Fibroblast of lung (primary cell): ENCODE measurements at places on chromosomes 16 and 17.

- DNase-seq, result peak; percentile 25
- no peaks in the 10 kb centered on the region for H3K27me3 ChIP-seq
- peak overlapping the region; percentile 86 for H3K4me3 ChIP-seq
Measured at GRCh38 chr16:74999219-74999608, 390 bp downstream of the ZNRF1 start.

DNA sequence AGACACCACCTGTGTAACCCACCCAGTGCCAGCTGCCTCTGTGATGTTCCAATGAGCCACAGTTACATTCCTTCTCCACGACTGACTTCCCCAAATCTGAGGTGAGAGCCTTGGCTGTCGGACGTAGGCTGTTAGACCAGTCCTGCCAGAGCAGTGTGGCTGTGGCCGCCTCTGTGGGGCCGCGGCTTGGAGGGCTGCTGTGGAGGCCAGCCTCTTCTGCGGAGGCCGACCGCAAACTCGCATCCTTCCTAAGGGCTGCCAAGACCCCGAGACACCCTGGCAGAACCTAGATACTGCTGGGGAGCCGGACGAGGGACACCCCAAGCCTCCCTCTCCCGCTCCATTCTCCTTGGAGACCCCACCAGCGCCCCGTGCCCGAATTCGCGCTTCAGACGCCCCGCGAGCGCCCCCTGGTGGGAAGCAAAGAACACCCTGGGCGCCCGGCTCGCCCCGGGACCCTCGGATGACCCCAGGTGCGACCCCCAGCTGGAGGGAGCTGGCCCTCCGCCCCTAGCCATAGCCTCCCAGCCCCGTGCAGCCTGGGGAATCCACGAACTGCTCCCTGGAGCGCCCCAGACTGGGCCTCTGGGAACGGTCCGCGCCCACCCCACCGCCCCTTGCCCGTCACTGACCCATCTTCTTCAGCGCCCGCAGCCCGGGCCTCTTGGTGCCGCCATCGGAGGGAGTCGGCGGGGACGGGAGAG lies 547 bp downstream of the PLCD3 start:
- no peak for DNase-seq
- peak overlapping the region; percentile 80 for H3K4me3 ChIP-seq
- peaks cover 23% of the 10 kb centered on the region for H3K4me1 ChIP-seq
- peak overlapping the region; percentile 67 for H3K27ac ChIP-seq
- H3K27me3 ChIP-seq, result no peaks in the 10 kb centered on the region

DNA sequence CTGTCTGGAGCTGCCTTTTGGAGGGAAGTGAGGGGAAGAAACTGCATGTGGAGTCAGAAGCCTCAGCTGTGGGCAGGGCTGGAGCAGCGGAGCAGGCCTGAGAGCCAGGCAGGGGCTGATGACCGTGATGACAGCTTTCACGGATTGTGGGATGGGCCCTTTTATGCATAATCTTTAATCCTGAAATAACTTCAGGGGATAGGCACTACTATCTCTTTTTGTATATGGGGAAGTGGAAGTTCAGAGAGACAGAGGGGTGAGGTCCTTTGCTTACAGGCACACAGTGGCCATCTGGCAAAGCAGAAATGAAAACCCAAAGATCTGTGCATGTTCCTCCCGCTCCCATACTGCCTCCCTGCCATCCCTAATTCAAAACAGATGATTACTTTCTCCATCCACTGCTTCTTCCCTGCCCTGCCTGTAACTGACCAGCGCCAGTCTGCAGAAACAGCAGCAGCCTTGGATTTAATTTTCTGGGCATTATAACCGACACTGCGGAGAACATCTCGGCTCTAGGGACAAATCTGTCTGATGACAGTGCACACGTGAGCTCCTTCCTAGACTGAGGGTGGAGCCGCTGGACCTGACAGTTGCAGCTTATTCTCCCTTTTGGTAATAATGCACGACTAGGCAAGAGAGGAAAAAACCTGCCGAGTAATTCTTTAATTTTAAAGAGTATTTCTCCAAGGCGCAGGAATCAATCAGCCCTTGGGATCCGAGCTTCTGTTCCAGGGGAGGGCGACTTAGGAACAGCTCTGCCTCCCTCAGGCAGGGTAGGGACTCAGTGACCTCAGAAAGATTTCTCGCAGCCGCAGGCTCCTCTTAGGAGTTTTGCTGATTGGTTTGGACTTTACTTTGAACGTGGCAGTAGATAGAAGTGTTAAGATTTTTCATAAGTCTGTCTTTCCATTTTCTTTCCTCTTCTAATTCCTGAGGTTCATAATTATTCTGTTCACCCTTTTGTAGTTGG lies 95.4 kb downstream of the UTP18 start:
- H3K4me3 ChIP-seq, result no peak overlapping the region
- H3K27me3 ChIP-seq, result no peaks in the 10 kb centered on the region
- no peaks in the 10 kb centered on the region for H3K4me1 ChIP-seq
- H3K27ac ChIP-seq, result no peak overlapping the region

- peak; percentile 45 for DNase-seq
- peaks cover 2% of the 10 kb centered on the region for H3K4me1 ChIP-seq
- H3K27ac ChIP-seq, result no peak overlapping the region
- no peaks in the 10 kb centered on the region for H3K36me3 ChIP-seq
- H3K27me3 ChIP-seq, result no peaks in the 10 kb centered on the region
Measured at GRCh38 chr16:19517424-19518089, 4.3 kb downstream of the GDE1 start.

DNA sequence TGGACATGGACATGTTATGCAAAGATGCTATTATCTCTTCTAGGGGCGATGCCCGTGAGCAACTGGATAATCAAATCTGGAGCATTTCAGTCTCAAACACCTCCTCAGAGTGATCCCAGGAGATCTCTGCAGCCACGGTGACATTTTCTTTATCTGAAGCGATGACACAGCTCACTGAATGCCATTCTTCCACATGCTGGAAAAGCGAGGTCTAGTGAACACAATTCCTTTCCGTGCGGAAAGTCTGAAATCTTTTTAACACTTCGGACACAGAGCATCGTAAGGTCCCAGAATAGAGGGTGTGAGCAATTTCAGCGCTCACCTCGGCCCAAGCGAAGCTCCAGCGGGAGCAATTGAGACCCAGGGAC lies 531 bp upstream of the HASPIN start:
- DNase-seq, result no peak
- H3K4me3 ChIP-seq, result peak overlapping the region; percentile 97
- H3K27me3 ChIP-seq, result no peaks in the 10 kb centered on the region

DNA sequence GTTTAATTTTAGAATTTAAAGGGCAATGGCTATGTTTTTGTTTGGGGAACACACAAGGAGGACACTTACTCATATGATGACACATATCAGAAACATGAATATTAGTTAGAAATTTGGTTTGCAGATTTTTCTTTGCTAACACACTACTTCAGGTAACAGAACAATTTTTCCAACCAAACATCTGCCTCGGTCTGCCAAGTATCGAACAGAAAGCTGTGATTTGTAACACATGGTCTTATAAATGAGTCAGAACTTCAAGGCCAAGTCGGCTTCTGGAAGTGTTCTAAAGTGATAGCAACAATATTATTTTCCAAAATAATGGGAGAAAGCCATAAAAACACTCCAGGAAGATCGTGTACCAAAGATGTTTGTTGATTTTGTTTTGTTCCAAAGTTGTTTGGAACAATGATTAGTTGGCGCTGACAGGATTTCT lies 75.9 kb upstream of the PMFBP1 start:
- no peak overlapping the region for H3K4me3 ChIP-seq
- H3K27me3 ChIP-seq, result no peaks in the 10 kb centered on the region
- no peak overlapping the region for H3K27ac ChIP-seq
- peaks cover 6% of the 10 kb centered on the region for H3K4me1 ChIP-seq

- no peak overlapping the region for H3K27ac ChIP-seq
- no peaks in the 10 kb centered on the region for H3K27me3 ChIP-seq
- no peaks in the 10 kb centered on the region for H3K36me3 ChIP-seq
Measured at GRCh38 chr16:47316442-47317015, 144.3 kb downstream of the ITFG1 start.

- no peak overlapping the region for H3K4me3 ChIP-seq
- H3K4me1 ChIP-seq, result no peaks in the 10 kb centered on the region
- no peak overlapping the region for H3K27ac ChIP-seq
- H3K36me3 ChIP-seq, result no peaks in the 10 kb centered on the region
- H3K27me3 ChIP-seq, result no peaks in the 10 kb centered on the region
Measured at GRCh38 chr16:6643080-6643686, 689.5 kb upstream of the RBFOX1 start.

DNA sequence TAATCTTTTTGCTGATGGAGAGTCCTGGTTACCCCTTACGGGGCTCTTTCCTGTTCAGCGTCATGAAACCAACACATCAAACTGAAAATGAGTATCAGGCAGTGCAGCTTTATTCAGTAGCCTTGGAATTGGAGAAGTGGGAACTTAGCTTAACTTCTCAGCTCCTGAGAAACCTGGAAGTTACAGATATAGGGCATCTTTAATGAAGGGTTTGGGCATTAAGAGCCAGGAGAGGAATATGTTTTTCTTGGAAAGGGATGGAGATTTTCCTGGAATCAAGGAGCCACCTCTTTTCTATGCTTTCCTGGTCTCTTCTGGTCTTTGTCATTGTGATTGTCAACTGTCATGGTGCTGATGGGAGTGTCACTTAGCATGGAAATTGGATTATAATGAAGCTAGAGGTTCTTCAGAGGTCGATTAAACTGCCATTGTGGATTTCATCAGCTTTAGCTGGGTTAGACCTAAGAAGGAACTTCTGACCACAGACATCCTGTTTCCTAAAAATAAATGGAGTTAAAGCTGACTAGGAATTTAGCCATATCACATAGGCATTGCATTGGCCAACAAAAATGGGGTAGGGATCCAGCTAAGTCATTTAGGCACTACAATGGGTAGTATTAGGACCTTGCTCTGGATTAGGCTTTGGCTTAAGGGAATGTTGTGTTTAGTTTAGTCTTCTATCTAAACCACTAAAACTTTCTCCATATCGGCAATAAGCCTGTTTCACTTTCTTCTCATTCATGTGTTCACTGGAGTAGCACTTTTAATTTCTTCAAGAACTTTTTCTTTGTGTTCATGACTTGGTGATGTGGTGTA lies 186.4 kb downstream of the BCAS3 start:
- no peaks in the 10 kb centered on the region for H3K36me3 ChIP-seq
- no peaks in the 10 kb centered on the region for H3K4me1 ChIP-seq
- no peaks in the 10 kb centered on the region for H3K27me3 ChIP-seq
- no peak overlapping the region for H3K27ac ChIP-seq

GRCh38 chr17:1577583-1578013 lies 15.0 kb upstream of the PITPNA start:
- no peaks in the 10 kb centered on the region for H3K27me3 ChIP-seq
- no peak overlapping the region for H3K4me3 ChIP-seq
- DNase-seq, result no peak
- peak overlapping the region; percentile 62 for H3K27ac ChIP-seq
- no peaks in the 10 kb centered on the region for H3K36me3 ChIP-seq

GRCh38 chr16:23408823-23409298 lies 44.1 kb downstream of the COG7 start:
- peaks cover 11% of the 10 kb centered on the region for H3K36me3 ChIP-seq
- H3K27me3 ChIP-seq, result no peaks in the 10 kb centered on the region
- peaks cover 6% of the 10 kb centered on the region for H3K4me1 ChIP-seq
- H3K4me3 ChIP-seq, result no peak overlapping the region

GRCh38 chr16:85055493-85056210 lies 28.1 kb downstream of the KIAA0513 start:
- H3K27ac ChIP-seq, result peak overlapping the region; percentile 31
- peak overlapping the region; percentile 32 for H3K4me3 ChIP-seq
- no peaks in the 10 kb centered on the region for H3K36me3 ChIP-seq
- DNase-seq, result peak; percentile 74
- no peaks in the 10 kb centered on the region for H3K27me3 ChIP-seq

GRCh38 chr16:86229866-86230656 lies 280.3 kb upstream of the FOXF1 start:
- DNase-seq, result no peak
- H3K4me3 ChIP-seq, result no peak overlapping the region
- H3K27me3 ChIP-seq, result no peaks in the 10 kb centered on the region
- no peaks in the 10 kb centered on the region for H3K36me3 ChIP-seq

DNA sequence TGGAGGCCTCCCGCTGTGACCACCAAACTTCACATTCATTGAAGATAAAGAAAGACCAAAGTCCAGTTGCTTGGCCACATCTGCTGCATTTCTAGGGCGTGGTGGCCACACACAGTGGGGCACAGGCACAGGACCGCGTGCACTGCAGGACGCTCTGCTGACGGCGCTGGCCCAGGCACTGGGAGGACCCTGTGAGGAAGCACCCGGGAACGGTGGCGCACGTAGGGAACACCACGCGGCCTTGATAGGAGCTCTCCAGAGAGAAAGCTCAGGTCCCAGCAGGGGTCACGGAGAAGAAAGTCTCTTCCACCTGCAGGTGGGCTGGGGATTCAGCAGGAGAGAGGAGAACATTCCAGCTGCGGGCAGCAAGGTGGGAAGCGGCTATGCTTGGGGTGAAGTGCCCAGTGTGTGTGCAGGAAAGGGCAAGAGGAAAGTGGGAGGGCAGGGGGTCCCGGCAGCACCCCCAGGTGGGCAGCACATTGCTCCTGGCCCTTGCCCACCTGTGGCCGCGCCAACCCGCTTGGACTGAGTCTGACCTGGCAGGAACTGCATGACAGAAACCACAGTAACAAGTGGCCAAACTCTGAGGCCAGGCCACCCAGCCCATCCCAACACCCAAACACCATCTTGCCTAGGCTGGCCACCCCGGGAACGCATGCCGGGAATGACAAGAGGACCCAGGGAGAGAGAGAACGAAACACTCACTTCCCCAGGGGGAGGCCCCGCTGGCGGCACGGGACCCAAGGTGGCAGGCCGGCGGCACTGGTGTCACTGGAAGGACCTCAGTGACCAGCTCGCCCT lies 32.8 kb downstream of the TBC1D16 start:
- H3K4me1 ChIP-seq, result no peaks in the 10 kb centered on the region
- no peaks in the 10 kb centered on the region for H3K27me3 ChIP-seq
- H3K4me3 ChIP-seq, result no peak overlapping the region
- no peak overlapping the region for H3K27ac ChIP-seq

GRCh38 chr16:28556914-28557320 lies 3.2 kb downstream of the SGF29 start:
- DNase-seq, result no peak
- H3K4me1 ChIP-seq, result peaks cover 2% of the 10 kb centered on the region
- no peak overlapping the region for H3K4me3 ChIP-seq

- no peak for DNase-seq
- H3K36me3 ChIP-seq, result no peaks in the 10 kb centered on the region
- no peak overlapping the region for H3K27ac ChIP-seq
- H3K4me1 ChIP-seq, result no peaks in the 10 kb centered on the region
Measured at GRCh38 chr16:56113223-56113622, 78.1 kb upstream of the GNAO1 start.

DNA sequence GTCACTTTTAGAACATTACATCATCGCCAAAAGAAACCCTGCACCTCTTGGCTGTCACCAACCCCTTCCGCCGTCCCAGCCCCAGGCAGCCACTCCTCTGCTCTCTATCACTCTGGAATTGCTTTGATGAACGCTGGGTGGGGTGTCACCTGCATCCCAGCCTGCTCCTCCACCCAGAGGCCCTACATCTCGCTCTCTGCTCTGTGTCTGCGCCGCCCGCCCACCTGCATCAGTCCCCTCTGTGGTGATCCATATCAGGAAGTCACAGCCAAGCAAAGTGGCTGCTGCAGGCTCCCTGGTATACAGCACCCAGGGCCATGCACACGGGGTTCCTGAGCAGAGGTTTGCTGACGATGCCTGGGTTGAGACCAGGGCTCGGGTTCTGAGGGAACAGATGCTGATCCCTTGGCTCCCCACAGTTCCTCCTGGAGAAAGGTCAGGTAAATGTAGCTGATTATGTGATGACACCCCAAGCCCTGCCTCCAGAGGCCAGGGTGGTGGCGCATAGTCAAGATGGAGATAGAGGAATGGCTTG lies 30.8 kb downstream of the MPRIP start:
- no peak overlapping the region for H3K4me3 ChIP-seq
- H3K27me3 ChIP-seq, result no peaks in the 10 kb centered on the region
- no peak for DNase-seq
- H3K36me3 ChIP-seq, result peaks cover 9% of the 10 kb centered on the region
- peaks cover 30% of the 10 kb centered on the region for H3K4me1 ChIP-seq

- peaks cover 2% of the 10 kb centered on the region for H3K4me1 ChIP-seq
- H3K27me3 ChIP-seq, result no peaks in the 10 kb centered on the region
- no peak overlapping the region for H3K27ac ChIP-seq
- H3K4me3 ChIP-seq, result no peak overlapping the region
- no peak for DNase-seq
- no peaks in the 10 kb centered on the region for H3K36me3 ChIP-seq
Measured at GRCh38 chr16:14117051-14117450, 45.9 kb downstream of the MRTFB start.
